ENCODE measurements at places on chromosomes 1 and 21.

- DNase-seq: no peak
These were observed 66.8 kb downstream of the SASS6 start for GRCh38 chr1:100065969-100066227.

- no peak for DNase-seq
These were observed 3.5 kb upstream of the ACTA1 start for GRCh38 chr1:229437443-229437842.

GRCh38 chr1:168621356-168621755, 45.0 kb downstream of the XCL1 start:
- DNase-seq: no peak

DNA sequence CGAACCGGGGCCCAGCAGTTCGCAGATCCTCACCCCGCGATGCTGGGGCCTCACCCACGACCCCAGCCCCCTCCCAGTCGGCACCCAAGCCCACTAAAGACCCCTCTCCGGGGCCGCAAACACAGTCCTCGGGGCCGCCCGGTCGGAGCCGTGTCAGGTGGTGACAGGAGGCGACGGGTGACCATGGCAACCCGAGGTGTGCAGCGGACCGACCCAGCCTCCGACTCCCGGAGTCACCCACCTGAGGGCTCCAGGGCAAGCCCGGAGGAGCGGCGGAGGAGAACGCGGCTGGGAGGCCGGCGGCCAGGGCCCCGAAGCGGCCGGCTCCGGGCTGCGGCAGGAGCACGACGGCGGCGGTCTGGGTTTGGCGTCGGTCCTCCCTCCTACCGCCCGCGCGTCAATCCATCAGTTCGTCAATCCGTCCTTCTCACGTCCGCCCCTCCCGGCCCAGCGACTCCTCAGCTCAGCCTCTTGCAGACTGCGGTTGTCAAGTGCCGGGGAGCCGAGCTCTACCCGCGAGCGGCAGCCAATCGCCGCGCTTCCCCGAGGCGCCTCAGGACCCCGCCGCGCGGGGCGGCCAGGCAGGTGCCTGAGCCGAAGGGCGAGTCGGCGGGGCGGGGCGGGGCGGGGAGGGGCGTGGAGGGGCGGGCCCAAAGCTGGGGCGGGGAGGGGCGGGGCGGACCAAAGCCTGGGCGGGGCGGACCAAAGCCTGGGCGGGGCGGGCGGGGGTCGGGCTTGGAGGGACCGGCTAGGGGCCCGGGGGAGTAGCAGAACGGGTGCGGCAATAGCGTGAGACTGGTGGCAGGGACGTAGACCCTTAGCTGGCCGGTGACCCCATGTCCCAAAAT, at the start of gene WDR47:
WDR47 (minus strand) TSS at position 482 of the 848 bp plus-strand sequence. CDS start 18,590 bp downstream, outside the sequence.
- DNase-seq: peak; percentile 95

GRCh38 chr1:180415985-180416633, 86.3 kb downstream of the ACBD6 start:
- DNase-seq: no peak

- DNase-seq: no peak
These were observed 60.6 kb downstream of the NAV1 start for GRCh38 chr1:201599548-201599947.

DNA sequence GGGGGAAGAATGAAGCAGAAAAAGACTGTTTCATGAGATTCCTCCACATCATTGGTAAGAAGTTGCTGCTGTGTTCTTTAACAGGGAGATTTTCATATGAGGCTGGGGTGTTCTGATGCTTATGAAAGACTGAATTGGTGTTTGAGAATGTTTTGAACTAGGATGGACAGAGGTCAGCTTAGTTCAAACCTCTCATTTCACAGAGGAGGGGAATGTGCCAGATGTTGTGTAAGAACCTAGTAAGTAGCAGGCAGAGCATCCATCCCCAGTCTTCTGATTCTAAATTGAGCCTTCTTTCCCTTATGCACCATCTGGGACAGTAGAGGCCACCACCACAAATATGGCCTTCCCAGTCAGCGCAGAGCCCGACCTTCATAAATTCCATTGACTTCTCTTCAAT, 43.7 kb downstream of the SAMD13 start:
- DNase-seq: no peak

GRCh38 chr1:246629030-246629429, 62.8 kb downstream of the CNST start:
- no peak for DNase-seq

DNA sequence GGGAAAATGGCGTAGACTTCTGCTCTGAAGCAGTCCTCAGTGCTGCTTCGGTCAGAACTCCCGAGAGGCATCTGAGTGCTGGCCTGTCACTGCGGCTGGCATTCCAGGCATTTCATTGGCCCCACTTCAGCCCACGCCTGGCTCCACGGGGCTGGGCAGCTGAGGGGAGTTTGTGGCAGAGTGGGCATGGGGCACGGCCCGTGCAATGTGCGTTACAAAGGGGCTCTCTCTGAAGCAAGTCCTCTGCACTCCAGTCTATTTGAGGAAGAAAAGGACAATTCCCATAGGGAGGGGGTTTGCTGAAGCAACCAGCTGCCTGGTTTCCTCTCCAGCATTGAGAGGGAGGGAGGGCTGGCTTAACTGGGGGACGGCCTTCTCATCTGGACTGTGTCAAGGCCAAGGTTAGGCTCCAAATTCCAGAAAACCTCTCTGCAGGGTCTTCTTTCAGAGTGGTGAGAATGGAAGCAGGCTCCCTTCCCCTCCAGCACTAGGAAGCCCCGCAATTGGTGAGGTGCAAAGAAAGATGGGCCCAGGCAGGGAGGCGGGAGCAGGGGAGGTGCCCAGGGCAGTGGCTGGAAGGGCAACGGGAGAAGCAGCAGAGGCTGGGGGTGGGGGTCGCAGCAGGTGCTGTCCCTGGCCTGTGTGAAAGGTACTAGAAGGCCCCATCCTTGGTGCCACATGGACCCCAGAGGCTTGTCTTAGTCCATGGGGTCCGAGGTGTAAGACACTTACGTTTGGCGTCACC, 21.1 kb upstream of the GPR157 start:
- no peak for DNase-seq

DNA sequence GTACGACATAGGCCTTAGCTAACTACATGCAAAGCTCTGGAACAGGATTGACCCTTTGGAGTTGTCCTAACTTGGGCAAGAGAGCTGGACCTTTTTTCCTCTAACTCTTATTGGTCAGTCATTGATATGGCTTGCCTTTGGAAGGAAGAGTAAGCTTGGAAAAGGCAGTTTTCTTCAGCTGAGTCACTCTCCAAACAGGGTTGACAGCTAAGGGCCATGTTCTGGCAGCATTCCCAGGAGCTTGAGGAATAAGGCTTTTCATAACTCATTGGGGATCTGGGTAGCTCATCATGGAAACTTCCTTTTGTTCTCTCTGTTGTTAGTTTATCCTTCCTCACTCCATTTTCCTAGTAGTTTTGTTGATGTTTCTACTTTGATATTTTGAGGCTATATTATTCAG, 14.5 kb upstream of the ERRFI1 start:
- no peak for DNase-seq

- no peak for DNase-seq
These were observed 11.3 kb upstream of the FRRS1 start for GRCh38 chr1:99777752-99778151.

All from activated gamma-delta T cell treated with Interleukin-2 at 50 U/mL for 16 hours (primary cell).